ENCODE measurements at places on chromosomes 1 and 21.

DNA sequence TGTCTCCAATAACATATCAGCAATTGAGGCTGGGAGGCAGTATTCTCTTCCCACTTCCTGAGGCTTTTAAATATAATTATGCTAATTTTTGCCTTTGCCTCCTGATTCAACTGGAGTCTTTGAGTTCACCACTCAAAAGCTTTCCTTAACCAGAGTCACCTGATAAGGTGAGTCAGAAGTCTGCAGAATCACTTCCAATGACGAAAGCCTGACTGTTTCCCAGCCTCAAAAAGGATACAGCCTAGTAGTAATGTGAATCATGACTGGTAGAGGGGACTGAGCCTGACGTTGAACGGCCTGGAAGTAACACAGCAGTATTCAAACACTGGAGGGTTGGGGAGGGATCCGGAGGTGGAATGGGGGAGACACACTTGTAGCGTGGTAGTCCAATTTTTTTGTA is 10.4 kb upstream of the MRPL9 start:
- peak; percentile 99 for DNase-seq

GRCh38 chr1:189782295-189782694 is 695.4 kb downstream of the BRINP3 start:
- DNase-seq, result no peak

GRCh38 chr21:45976701-45977311 is 4.8 kb upstream of the COL6A1 start:
- DNase-seq, result no peak

DNA sequence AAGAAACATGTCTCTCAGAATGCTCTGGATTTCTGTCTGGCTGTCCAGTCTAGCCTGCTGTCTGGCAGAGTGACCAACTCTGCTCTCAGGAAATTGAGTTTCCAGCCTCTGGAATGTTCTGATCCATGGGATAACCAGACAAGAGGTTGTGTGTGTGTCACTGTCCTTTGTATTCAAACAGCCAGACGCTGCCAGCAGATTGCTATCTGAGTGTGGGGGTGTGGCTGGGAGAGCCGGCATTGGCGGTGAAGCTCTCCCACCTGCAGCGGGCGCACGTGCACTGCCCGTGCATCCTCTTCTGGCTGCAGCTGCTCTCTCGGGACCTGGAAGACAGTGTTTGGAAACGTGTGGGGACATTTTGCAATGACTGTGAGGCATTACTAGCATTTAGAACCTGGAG is 26.1 kb downstream of the PKP1 start:
- DNase-seq, result peak; percentile 24

- peak; percentile 19 for DNase-seq
These were observed 153.8 kb upstream of the HMGB4 start for GRCh38 chr1:33709783-33710718.

DNA sequence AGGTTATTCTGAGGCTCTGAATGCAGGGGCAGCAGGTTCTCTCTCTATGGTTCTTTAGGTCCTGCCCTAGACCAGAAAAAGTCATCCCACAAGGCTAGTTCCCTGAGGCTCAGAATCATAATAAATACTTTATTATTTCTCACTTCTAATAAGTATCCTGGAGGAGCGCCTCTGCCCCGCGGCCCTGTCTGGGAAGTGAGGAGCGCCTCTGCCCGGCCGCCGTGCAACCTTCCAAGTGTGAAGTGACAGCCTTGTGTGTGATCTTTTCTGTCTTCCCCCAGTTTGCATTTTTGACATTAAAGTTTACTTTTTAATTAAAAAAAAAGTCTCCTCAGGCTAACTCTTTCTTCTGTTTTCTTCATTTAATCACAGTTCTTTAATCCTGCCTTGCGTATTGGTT is 11.5 kb downstream of the AIM2 start:
- no peak for DNase-seq

DNA sequence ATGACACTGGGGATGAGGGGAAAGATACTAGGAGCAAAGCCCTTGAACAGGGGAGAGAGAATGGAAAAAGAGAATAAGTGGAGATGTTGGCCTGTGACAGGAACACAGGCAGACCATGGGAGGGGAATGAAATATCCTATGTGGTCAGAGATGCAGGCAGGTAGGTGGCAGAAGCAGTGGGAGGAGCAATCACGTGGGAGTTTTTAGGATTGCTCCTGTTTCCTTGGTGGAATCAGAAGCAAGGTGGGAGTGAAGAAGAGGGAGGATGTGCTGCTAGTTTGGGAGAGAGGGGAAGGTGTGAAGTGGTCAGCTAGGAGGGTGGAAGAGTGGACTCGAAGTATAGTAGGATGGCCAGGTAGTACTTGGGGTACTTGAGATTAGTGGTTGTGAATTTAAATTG is 46.4 kb upstream of the CDC42BPA start:
- no peak for DNase-seq
